ENCODE measurements at places on chromosomes 13 and 19.

- H3K36me3 ChIP-seq, result no peaks in the 10 kb centered on the region
- peak within 1 kb of the TSS; percentile 68 for H3K4me3 ChIP-seq
- peaks cover 8% of the 10 kb centered on the region for H3K4me1 ChIP-seq
- H3K27me3 ChIP-seq, result no peaks in the 10 kb centered on the region
Measured at GRCh38 chr19:34480971-34481841, at the start of gene WTIP. WTIP (plus strand) TSS chr19:34481758; CDS start chr19:34481975, 217 bp downstream.

DNA sequence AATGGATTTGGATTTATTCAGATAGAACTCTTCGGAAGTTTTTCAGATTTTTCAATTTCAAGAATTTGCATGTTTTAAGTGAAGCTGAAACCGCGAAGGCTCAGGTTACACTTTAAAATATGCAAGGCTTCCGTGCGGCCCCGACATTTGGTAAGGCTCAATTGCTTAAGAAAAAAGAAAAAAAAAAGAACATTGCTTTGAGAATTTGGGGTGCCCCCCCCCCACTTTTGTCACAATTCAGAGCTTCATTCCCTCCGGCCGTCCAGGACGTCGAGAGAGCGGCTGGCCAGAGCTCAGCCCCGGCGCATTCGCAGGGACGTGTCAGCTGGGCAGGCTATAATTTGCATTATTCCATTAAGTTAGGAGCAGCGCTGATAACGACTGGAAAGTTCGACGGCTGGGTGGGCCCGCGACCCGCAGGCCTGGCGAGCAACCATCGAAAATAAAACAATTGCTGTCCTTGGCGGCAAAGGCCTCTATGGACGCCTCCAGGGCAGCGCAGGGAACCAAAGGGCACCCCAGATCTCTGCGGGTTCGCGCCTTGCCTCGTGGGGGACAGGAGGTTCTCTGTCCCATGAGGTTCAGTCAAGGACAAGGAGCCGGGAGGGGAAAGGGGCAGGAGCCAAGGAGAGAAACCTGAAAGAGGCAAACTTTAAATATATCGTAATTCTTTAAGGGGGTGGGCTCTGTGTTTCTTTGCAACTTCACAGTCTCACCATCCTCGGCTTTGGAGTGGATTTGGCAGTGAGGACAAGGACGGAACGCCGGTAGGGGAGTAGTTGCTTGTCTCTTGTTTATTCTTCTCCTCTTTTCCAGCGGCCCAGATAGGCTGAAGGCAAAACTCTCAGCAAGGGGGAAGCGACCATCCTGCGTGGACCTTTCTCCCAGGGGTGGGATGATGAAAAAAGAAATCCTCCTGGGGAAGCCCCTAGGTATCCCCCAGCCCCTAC lies 7.0 kb downstream of the SOX21 start:
- H3K4me3 ChIP-seq, result no peak overlapping the region
- no peak for DNase-seq
- peaks cover 49% of the 10 kb centered on the region for H3K27me3 ChIP-seq
- H3K36me3 ChIP-seq, result no peaks in the 10 kb centered on the region
- no peak overlapping the region for H3K27ac ChIP-seq

DNA sequence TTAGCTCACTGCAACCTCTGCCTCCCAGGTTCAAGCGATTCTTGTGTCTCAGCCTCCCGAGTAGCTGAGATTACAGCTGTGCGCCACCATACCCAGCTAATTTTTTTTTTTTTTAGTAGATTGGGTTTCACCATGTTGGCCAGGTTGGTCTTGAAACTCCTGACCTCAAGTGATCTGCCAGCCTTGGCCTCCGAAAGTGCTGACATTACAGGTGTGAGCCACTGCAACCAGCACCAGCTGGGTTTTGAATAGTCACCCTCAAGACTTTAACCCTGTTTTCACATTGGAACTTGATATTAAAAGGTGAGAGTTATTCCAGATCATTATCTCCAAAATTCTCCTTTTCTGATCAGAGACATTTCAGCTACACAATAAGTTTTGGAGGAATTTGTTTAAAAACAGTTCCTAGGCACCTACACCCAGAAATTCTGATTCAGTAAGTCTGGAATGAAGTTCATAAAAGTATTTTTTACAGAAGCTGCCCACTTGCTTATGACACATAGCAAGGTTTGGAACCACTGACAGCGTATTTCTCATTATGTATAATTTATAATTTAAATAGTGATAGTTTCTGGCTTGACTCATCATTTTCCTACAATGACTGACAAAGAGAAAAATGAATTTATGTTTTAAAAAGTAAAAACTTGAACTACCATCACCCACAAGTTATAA lies 417.3 kb downstream of the DIAPH3 start:
- no peaks in the 10 kb centered on the region for H3K36me3 ChIP-seq
- H3K27me3 ChIP-seq, result no peaks in the 10 kb centered on the region
- H3K27ac ChIP-seq, result no peak overlapping the region
- no peak for DNase-seq
- peaks cover 4% of the 10 kb centered on the region for H3K4me1 ChIP-seq
- no peak overlapping the region for H3K4me3 ChIP-seq

DNA sequence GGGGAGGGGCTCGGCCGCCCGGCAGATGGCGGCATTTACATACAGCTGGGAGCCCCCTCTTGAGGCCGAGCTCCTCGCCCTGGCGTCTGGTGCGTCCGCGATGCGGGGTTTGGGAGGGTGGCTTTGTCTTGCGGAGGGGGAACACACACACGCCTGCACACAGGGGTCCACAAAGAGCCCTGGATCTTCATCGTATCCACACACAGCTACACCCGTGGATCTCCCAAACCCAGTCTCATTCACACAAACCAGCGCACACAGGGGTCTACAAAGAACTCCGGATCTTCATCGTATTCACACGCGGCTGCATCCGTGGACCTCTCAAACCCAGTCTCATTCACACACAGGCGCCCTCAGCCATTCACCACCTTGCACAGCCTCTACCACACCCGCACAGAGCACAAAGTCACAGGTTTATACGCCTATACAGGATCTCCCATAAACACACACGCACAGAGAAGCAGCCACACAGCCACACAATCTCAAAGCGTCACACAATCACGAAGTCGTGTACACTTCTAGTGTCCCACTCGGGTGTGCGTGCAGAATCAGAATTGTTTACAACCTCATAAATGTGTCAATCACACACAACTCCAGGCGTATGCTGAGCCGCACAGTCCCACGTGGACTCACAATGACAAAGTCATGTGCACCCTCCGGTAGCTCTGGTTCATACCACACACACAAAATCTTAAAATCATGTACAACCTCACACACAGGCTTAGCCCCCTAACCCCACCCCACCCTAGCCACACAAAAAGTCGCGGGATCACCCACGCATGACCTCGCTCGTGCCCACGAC lies 550 bp upstream of the DLL3 start:
- H3K27me3 ChIP-seq, result peaks cover 15% of the 10 kb centered on the region
- no peak for DNase-seq
- no peaks in the 10 kb centered on the region for H3K36me3 ChIP-seq

DNA sequence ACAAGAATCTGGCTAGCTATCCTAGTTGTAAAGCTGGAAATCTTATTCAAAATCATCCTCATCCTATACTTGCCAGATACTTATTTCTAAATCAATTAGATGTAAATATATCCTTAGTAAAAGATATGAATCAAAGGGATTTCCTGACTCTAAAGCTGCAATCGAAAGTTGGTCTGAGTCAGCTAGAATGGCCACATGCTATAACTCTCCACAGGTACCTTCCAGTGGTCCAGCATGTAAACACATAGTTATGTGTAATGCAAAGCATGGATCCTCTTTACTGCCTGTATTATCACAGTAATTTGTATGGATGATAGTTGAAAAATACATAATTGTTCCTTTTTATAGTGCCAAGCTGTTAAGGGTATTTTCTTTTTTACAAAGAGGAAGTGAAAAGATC lies 27.4 kb downstream of the SLITRK6 start:
- H3K4me1 ChIP-seq, result no peaks in the 10 kb centered on the region
- H3K27me3 ChIP-seq, result no peaks in the 10 kb centered on the region
- H3K4me3 ChIP-seq, result no peak overlapping the region
- no peaks in the 10 kb centered on the region for H3K36me3 ChIP-seq

- DNase-seq, result no peak
- H3K4me1 ChIP-seq, result no peaks in the 10 kb centered on the region
- no peak overlapping the region for H3K4me3 ChIP-seq
- no peaks in the 10 kb centered on the region for H3K36me3 ChIP-seq
- no peak overlapping the region for H3K27ac ChIP-seq
- H3K27me3 ChIP-seq, result no peaks in the 10 kb centered on the region
Measured at GRCh38 chr13:62305756-62306155, 890.1 kb upstream of the PCDH20 start.

- no peaks in the 10 kb centered on the region for H3K4me1 ChIP-seq
- H3K27ac ChIP-seq, result no peak overlapping the region
- DNase-seq, result no peak
- no peaks in the 10 kb centered on the region for H3K27me3 ChIP-seq
- H3K36me3 ChIP-seq, result no peaks in the 10 kb centered on the region
Measured at GRCh38 chr13:46352805-46353204, 34.2 kb downstream of the RUBCNL start.

GRCh38 chr19:56474308-56474707 lies 2.8 kb downstream of the ZNF667 start:
- no peak overlapping the region for H3K4me3 ChIP-seq
- no peak overlapping the region for H3K27ac ChIP-seq
- no peaks in the 10 kb centered on the region for H3K27me3 ChIP-seq
- H3K4me1 ChIP-seq, result peaks cover 2% of the 10 kb centered on the region
- H3K36me3 ChIP-seq, result peaks cover 6% of the 10 kb centered on the region
- DNase-seq, result no peak

DNA sequence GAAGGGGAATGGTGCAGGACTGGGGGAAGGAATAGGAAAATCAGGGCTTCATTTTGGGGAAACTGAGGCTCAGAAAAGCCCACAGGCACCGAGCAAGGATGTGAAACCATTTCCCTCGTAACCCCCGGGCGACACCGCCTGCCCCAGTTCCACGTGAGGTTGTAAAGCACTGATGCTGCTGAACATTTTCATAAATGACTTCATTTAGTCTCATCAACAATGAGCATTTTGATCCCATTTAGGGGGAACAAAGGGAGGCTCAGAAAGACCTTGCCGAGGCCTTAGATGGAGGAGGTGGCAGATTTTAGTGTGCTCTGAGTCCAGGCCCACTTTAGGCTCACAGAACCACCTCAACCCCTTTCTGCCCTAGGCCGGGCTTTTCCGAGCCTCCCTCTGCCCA lies 20.5 kb upstream of the FBXO27 start:
- DNase-seq, result no peak
- no peaks in the 10 kb centered on the region for H3K4me1 ChIP-seq
- H3K36me3 ChIP-seq, result no peaks in the 10 kb centered on the region

GRCh38 chr13:110925023-110925612 lies 10.2 kb upstream of the ANKRD10 start:
- H3K27me3 ChIP-seq, result no peaks in the 10 kb centered on the region
- no peak overlapping the region for H3K4me3 ChIP-seq
- H3K27ac ChIP-seq, result no peak overlapping the region
- no peaks in the 10 kb centered on the region for H3K36me3 ChIP-seq
- no peaks in the 10 kb centered on the region for H3K4me1 ChIP-seq
- DNase-seq, result no peak

GRCh38 chr13:102234618-102235017 lies 167.2 kb downstream of the FGF14 start:
- no peaks in the 10 kb centered on the region for H3K27me3 ChIP-seq
- H3K36me3 ChIP-seq, result no peaks in the 10 kb centered on the region
- no peak overlapping the region for H3K27ac ChIP-seq
- DNase-seq, result no peak
- H3K4me3 ChIP-seq, result no peak overlapping the region

DNA sequence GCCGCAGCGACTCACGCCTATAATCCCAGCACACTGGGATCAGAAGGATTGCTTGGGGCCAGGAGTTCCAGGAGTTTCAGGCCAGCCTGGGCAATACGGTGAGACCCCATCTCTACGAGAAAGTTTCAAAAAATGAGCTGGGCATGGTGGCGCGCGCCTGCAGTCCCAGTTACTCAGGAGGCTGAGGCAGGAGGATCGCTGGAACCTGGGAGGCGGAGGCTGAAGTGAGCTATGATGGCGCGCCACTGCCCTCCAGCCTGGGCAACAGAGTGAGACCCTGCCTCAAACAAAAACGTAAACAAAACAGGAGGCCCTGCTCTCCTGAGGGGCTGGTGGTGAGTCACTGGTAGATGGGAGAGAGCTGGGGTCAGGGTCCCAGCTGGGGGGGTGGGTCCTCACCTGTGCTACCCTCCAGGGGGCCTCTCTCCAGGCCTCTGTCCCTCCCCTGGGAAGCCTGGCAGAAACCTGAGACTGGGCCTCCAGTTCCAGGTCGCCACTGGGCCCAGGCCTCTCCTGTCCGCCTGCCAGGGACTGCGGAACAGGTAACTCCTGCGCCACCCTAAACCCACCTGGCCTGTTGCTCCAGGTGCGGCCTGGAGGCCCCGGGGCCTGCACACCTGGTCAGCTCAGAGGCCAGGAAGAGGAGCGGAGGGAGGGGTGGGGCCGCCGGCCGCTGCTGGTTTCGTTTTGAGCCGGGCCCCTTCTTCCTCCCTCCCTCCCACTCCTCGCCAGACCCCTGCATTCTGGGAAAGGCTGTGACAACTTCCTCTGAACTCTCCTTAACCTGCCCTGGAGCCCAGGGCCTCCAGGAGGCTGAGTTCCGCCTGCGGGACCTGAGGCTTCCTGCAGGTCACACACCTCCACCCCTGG lies 17.2 kb upstream of the ZBTB7A start:
- no peak overlapping the region for H3K27ac ChIP-seq
- no peaks in the 10 kb centered on the region for H3K27me3 ChIP-seq
- H3K36me3 ChIP-seq, result no peaks in the 10 kb centered on the region
- H3K4me1 ChIP-seq, result 0 out of 2 replicates have a peak, but pooled peaks cover 2% of the 10 kb centered on the region
- no peak for DNase-seq

- peaks cover 12% of the 10 kb centered on the region for H3K36me3 ChIP-seq
- DNase-seq, result no peak
- H3K4me1 ChIP-seq, result no peaks in the 10 kb centered on the region
- no peak overlapping the region for H3K27ac ChIP-seq
Measured at GRCh38 chr19:1387684-1388636, 4.3 kb downstream of the NDUFS7 start.

GRCh38 chr19:52922841-52923777 lies at the start of gene ZNF888:
ZNF888 (minus strand) TSS chr19:52923428; CDS start chr19:52917873, 5,555 bp downstream.
- H3K36me3 ChIP-seq, result no peaks in the 10 kb centered on the region
- no peaks in the 10 kb centered on the region for H3K4me1 ChIP-seq
- DNase-seq, result no peak
- no peaks in the 10 kb centered on the region for H3K27me3 ChIP-seq
- H3K4me3 ChIP-seq, result peak within 1 kb of the TSS; percentile 97

- no peak overlapping the region for H3K4me3 ChIP-seq
- no peaks in the 10 kb centered on the region for H3K27me3 ChIP-seq
- H3K27ac ChIP-seq, result no peak overlapping the region
- H3K36me3 ChIP-seq, result no peaks in the 10 kb centered on the region
- no peak for DNase-seq
Measured at GRCh38 chr19:4728871-4729270, 5.2 kb upstream of the DPP9 start.

DNA sequence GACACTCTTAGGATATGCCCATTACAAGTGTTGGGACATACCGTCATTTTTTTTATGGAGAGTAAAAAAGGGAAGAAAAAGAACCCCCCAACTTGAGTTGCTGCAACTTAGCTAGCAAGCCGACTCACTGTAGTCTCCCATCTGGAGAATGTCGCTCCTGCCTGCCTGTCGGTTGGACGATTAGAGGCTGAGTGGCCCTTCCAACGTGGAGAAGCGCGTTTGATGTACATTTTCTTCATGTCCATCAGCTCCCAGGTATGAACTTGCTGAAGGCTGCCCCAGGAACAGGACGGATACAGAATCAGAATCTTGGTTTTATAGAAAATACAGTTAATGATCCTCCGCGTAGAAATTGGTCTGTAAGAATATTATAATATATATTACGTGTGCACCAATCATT lies 189.0 kb upstream of the SOX1 start:
- no peaks in the 10 kb centered on the region for H3K36me3 ChIP-seq
- no peak overlapping the region for H3K27ac ChIP-seq
- no peak overlapping the region for H3K4me3 ChIP-seq
- H3K27me3 ChIP-seq, result no peaks in the 10 kb centered on the region

- no peak for DNase-seq
- no peaks in the 10 kb centered on the region for H3K36me3 ChIP-seq
- no peak overlapping the region for H3K4me3 ChIP-seq
- no peak overlapping the region for H3K27ac ChIP-seq
Measured at GRCh38 chr13:46621133-46621532, 68.2 kb downstream of the LRCH1 start.

Data from iPS DF 6.9 (cell line).